ENCODE measurements at places on chromosomes 16 and 17. TPM values are rescaled to one million over a fixed set of nuclear protein-coding genes. Genes with fewer than 3 reads are reported as not detected.

- DNase-seq, result no peak
Observed at GRCh38 chr17:73318836-73319235, 7.0 kb upstream of the CDC42EP4 start.

DNA sequence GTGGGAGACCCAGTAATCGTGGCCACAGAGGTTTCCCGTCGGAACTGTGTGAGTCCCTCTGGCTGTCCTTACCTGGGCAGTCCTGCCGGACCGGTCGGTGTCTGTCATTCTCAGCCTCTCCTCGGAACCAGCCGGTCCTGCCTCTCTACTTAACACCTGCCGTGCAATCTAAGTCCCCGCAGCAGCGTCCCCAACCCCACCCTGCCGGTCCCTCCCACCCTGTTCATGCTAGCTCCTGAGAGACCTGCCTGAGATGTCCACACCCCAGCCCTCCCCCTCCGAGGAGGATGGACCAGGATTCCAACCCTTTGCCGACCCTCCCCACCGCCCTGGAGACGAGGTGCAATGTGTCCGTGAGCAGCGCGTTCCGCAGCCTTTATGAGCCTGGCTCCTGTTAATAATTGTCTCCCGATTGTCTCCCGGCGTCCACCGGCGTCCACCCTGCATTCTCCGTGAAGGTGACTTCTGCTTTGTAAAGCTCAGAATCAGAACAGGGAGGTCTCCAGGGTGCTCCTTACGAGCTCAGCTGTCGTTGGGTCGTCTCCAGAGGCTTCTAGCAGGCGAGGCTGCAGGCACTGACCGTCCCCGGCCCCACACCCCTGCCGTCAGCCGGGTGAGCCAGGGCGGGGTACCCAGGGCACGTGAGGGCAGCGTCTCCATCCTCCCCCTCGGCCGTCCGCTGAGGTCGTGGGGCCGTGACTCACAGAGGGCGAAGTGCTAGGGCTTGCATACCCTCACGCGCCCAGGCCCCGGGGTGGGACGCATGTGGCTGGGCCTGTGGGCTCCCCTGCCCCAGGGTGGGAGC lies 10.1 kb downstream of the METRNL start:
- DNase-seq, result no peak

DNA sequence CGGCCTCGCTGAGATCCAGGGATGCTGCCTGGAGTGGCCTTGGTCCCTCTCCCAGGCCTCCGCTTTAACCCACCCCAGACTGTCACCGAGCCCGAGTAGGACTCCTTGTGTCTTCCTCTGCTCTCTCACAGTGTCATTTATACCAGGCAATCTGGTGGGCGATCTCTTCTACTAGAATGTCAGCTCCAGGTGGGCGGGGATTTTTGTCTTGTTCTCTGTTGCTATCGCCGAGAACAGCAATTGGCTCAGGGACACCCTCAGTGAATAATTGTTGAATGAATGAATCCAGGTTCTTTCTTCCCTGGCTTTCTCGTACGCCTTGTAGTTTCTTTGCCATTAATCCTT lies 591 bp downstream of the DHX38 start:
- DNase-seq, result no peak

- DNase-seq, result no peak
Observed at GRCh38 chr16:79452671-79453070, 147.9 kb downstream of the MAF start.

DNA sequence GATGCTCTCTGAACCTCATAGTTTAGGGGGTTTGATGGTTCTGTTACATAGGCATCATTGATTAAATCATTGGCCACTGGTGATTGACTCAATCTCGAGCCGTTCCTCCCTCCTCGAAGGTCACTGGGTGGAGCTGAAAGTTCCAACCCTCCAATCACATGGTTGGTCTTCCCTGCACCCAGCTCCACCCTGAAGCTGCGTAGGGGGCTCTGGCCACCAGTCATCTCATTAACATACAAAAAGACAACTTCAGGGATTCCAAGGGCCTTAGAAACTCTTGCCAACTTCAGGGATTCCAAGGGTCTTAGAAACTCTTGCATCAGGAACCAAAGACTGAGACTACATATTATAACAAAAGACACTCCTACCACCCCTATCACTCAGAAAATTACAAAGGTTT lies 306.5 kb upstream of the TNRC6C start:
- DNase-seq, result no peak

DNA sequence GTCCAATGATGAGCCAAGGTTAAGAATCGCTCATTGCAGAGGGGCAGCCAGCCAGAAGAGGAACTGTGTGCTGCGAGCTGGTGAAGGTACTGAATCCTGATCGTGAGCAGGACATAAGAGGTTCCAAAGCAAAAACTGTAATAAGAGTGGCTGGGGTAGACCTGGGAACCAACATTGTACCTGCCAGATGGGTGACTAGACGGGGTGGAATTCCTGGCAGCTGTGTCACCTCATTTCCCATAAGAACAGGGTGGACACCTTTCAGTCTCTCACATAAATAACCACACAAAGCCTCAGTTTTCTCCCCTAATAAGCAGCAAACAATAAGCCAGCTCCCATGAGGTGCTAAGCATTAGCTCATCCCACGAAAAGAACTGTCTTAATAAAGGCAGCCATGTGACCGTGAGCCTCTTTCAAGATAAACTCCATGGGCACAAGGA lies 290.3 kb downstream of the SOX9 start:
- DNase-seq, result no peak

DNA sequence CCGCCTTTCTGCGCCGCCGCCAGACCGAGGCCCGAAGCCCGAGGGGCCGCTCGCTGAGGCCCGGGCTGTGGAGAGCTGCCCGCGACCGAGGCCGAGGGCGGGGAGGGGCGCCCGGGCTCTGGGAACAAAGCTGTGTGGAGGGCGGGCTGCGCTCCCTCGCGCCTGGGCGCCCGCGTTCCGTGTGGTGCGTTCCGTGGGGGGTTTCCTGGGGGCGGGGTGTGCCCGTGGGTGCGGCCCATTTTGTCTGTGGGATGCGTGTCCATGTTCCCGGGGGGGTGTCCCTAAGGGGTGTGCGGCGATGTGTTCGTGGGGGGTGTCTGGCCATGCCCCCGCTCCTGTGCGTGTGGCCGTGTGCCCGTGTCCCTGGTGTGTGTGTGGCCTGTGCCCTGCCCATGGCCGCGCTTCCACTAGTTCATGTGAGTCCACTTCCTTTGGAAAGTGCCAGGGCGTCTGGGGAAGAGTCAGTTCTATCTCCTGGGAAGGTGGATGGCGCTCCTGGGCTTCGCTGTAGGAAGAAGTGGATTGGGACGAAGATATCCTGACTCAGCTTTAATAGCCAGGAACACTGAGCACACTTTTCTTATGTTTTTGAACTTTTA lies 520 bp downstream of the JPT2 start:
- DNase-seq, result no peak

- DNase-seq, result no peak
Observed at GRCh38 chr16:67346341-67346740, 19.7 kb downstream of the LRRC36 start.

- no peak for DNase-seq
Observed at GRCh38 chr17:33688771-33689170, 395.7 kb upstream of the ASIC2 start.

DNA sequence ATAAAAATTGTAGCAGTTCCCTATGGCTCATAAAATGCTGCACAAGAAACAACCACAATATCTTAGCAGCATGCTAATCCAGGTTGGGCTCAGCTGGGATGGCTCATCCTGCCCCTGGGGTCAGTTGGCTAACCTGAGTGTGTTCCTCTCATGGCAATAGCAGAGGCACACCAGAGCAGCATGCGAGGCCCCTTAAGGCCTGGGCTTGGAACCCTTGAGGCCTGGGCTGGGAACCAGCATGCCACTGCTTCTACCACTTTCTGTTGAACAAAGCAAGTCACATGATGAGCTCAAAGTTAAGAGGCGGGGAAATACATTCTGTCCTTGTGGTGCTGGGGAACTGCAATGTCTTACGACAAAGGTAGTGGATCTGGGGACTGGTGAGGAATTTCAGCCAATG lies 154.4 kb upstream of the FOXF1 start:
- DNase-seq, result no peak

GRCh38 chr17:67390646-67391361 lies 13.7 kb downstream of the PITPNC1 start:
- DNase-seq, result peak; percentile 98

- no peak for DNase-seq
Observed at GRCh38 chr17:82866590-82867191, 26.9 kb upstream of the ZNF750 start.

DNA sequence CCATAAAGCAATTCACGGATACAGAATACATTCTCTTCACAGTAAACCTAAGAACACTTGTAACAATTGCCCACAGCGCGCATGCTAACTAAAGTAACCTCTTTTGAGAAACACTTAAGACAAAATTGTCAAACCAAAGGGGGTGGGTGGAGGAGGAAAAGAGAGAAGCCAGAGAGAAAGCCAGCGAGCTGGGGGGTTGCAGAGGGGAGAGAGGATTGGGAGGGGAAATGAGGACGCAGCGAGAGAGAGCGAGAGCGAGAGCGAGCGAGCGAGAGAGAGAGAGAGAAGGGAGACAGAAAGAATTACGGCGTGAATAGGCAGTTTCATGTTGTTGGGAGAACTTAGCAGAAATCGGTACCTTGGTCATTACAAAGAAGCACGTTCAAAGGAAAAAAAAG lies 1.6 kb upstream of the HOXB7 start:
- DNase-seq, result peak; percentile 39

DNA sequence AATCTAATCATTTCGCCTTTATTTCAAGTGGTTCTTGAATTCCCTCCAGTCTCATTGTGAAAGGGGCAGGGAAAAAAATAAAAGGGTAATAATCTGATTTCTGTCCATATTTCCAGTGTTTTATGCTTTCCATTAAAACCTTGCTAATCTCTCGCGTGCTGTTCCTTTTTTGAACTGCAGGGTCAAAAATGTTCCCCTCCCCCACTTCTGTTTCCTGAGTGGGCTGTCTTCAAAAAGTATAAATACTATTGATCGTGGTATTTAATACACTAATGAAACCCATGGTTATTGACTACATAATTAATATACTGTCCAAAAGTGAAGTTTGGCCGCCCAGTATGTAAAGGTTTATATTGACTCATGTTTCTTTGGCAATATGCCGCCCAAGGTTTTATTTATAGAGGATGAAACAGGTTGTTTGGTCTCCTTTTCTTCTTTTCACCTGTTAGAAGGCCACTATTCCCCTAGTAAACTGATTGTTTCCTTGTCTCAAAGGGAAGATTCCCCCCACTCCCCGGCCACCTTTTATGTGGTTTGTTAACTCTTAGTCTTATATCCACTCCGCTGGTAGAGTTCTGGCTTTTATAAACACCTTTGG lies 69.7 kb downstream of the RPA1 start:
- DNase-seq, result no peak

DNA sequence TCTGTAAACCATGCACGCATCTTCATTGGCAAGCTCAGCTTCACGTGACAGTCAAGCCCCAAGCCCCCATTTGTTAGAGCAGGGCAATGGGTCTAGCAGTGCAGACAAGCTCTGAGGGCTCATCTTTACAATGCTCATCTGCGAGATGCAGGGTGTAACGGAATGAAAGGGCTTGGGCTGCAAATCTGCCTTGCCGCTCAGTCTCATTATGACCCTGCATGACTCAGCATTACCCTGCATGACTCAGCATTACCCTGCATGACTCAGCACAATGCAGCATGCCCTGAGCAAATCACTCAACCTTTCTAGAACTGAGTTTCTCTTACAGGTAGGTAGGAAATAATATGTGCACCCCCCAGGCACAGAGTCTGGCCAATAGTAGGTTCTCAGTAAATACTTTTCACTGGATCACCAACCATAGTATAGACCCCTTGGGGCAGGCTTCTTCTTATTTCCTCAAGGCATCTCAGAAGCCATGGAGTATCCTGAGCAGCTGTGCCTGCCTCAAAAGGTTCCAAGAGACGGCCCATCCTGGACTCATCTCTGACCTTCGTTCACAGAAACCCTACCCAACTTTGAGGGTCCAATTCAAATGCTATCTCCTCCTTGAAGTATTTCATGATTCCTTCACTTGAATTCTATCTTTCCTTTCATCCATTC lies 391.3 kb upstream of the CDH5 start:
- peak; percentile 55 for DNase-seq

DNA sequence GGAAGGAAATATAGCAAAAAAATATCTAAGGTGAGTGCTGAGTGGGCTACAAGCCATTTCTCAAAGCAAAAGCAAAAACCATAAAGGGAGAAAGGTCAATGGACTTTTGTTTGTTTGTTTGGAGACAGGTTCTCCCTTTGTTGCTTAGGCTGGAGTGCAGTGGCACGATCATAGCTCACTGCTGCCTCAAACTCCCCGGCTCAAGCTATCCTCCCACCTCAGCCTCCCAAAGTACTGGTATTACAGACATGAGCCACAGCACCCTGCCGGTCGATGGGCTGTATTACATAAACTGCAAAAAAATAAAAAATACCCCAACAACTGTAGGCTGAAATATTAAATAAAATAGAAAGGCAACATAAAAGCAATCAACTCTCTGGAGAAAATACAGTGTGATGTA lies 3.5 kb upstream of the RBBP6 start:
- DNase-seq, result no peak

DNA sequence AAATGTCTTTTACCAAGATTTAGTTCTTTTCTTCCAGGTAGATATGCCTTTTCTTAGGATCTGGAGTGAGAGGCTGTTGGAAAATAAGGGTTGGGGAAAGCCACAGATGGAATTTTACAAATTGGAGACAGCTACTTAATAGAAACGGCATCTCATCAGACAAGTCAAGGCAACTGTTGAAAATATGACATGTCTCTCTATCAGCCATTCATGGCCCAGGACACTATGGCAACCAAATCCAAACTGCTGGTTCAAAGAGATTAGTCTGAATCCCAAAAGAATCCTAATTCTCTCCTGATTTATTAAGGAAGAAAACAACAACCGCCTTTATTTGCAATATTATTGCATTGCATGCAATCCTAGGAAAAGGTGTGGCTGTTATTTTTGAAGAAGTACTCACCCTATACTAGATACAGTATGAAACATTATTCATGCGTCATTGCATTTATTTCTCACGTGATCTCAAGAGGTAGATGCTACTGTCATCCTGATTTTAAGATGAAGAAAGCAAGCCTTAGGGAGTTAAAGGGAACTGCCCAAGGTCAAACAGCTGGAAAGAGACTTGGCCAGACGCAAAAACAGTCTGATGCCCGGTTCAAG lies 12.6 kb upstream of the CEP20 start:
- no peak for DNase-seq

GRCh38 chr16:82358161-82358560 lies 188.1 kb upstream of the MPHOSPH6 start:
- no peak for DNase-seq

CES1 gene
- total RNA-seq, result 0.39 TPM

ARHGDIG gene
- total RNA-seq, result not detected

LGALS9B gene
- total RNA-seq, result not detected

SLFN11 gene
- total RNA-seq, result 37.0 TPM

TBC1D3C gene
- not detected for total RNA-seq

HSD17B2 gene
- 1.1 TPM for total RNA-seq

GLIS2 gene
- 0.29 TPM for total RNA-seq
